Islet precursor cell (in vitro differentiated cells): ENCODE measurements at places on chromosomes 11 and 22.
A peak's percentile ranks its signal among the peaks of the same experiment; 100 is the strongest.

DNA sequence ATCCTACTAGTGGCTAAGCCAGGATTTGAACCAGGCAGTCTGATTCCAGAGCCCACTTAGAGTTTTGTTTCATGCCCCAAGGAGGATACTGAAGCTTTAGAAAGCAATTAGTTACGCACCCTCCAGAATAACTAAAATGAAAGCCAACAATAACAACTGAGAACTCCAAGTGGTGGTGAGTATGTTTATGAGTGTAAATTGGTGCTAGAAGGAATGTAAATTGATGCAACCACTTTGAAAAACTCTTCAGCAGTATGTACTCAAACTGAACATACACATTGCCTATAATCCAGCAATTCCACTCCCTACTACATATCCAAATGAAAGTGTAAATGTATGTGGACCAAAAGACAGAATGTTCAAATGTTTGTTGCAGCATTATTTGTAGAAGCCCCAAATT lies 6.7 kb upstream of the ARL14EP start:
- no peak for DNase-seq

DNA sequence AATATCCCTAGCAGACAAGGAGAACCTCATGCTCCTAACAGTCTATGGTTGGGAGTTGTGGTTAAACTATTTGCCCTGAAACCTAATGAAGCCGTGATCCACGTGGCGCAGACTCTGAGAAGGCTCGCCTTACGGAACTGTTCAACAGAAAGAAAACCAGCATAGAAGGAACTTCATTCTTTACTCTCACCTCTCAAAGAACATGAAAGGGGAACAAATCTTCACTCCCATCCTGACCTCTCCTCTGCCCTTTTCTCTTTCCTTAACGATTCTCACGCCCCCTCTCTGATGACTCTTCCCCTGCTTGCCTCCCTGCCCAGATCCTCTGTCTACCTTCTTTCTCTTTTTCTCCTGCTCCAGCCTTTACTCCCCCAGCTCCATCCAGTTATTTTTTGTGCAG lies 54.2 kb downstream of the IRAG1 start:
- DNase-seq = no peak

DNA sequence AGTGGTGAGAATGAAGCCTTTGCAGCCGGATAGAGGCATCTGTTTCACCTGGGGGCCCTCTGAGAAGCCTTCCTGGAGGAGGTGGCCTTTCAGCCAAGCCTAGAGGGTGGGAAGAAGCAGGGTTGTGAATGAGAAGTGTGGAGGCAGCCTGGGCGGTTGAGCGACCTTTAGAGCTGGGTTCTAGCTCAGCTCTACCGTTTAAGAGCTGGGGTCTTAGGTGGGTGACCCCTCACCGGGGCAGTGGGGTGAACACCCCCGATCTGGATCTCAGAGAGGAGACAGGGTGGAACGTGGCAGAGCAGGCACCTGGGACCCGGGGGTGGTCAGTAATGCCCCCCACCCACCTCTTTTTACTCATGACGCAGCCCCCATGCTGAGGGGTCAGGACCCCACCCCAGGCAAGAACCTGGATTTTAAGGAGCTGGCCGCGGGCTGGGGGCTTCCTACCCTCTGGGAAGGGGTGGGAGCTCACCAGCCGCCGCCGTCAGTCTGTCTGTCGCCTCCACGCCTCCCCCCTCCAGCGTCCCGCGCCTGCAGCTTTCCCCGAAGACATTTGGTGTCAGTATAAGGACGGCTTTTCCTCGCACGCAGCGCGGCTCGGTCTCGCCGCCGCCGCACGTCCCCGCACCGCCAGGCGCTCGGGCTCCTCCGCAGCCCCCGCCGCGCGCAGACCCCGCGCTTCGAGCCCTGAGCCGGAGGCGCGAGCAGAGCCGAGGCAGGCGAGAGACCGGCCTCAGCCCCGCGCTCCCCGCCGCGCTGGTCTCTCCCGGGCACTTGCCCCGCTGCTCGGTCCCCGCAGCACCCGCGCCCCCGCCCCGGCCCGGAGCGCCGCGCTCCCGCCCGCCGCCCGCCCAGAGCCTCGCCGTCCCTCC lies 13.3 kb upstream of the CACNA1I start:
- DNase-seq = no peak

GRCh38 chr11:102626676-102627075 lies 1.5 kb upstream of the MMP20 start:
- no peak for DNase-seq

DNA sequence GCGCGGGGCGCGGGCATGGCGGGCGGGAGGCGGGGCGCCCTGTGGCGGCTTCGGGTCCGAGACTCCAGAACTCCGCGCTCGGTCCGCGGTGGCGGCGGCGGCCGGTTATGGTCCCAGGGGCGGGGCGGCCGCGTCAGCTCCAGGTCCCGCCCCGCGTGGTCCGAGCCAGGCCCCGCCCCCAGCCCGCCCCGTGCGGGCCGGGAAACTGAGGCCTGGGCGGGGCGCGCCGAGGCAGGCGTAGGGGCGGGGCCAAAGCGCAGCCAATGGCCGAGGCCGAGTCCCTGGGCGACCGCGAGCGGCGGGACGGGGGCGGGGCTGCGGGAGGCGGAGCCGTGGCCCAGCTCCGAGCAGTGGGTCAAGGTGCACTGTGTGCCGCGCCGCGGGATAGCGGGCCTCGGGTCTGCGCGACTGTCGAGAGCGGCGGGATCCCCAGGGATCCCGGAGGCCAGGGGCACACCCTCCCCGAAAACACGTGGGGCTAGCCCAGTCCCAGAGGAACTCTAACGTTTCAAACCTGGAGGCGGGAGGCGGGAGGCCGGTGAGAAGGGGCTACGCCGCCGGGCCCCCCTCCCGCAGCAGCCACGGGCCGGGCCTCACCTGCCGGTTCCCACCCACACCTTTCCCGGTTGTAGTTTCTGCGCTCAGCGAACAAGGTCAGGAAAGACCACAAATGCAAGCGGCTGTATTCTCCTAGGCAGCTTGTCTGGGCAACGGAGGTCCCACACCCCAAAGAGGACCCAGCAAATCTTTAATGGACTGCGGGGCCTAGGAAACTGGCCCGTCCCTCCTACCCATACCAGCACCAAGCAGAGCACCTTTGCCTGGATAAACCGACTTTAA lies at the start of gene SLC25A1:
Gene SLC25A1, minus strand, starts transcription at position 80 of the 840 bp plus-strand sequence. Its CDS starts 63 bp downstream, at position 17.
- DNase-seq = peak; percentile 94

DNA sequence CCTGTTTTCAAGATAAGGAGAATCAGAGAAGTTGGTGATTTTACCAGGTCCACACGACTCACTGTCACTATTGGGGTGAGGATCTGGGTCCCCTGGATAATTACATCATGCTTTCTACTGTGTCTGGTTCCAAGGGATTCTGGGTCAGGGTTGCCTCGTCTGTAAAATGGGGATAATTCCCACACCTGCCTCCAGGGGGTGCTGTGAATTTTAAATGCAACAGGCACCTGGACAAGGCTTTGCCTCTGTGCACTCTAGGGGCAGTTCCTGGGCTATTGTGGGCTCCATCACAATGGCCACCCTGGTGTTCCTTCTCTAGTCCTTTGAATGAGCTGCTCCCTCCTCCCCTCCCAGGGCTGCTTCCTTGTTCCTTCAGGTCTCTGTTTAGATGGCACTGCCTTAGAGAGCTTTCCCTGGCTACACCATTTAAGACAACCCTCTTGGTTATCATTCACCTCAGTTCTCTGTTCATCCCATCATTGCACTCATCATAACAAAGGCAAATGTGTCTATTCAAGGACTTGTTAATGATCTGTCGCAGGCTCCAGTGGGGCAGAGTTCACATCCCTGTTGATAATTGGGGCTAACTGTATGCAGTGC lies 178.6 kb downstream of the MIAT start:
- DNase-seq = peak; percentile 77

DNA sequence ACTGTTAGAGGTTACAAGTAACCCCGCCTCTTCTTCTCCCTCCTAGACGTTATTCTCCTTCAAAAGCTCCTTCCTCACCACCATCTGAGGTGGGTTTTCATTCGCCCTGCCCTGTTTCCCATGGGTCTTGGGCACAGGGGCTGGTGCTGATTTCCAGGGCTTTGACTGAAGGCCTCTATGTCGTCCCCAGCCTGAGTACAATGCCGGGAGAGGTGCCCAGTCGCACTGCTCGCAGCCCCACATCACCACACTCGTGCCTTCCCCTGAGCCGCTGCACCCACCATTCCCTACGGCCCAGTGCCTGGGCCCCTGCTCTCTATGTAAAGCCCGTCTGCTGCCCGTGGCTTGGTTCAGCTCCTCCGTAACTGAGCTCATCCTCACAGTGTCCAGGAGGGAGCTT lies 169.8 kb downstream of the DSCAML1 start:
- no peak for DNase-seq

DNA sequence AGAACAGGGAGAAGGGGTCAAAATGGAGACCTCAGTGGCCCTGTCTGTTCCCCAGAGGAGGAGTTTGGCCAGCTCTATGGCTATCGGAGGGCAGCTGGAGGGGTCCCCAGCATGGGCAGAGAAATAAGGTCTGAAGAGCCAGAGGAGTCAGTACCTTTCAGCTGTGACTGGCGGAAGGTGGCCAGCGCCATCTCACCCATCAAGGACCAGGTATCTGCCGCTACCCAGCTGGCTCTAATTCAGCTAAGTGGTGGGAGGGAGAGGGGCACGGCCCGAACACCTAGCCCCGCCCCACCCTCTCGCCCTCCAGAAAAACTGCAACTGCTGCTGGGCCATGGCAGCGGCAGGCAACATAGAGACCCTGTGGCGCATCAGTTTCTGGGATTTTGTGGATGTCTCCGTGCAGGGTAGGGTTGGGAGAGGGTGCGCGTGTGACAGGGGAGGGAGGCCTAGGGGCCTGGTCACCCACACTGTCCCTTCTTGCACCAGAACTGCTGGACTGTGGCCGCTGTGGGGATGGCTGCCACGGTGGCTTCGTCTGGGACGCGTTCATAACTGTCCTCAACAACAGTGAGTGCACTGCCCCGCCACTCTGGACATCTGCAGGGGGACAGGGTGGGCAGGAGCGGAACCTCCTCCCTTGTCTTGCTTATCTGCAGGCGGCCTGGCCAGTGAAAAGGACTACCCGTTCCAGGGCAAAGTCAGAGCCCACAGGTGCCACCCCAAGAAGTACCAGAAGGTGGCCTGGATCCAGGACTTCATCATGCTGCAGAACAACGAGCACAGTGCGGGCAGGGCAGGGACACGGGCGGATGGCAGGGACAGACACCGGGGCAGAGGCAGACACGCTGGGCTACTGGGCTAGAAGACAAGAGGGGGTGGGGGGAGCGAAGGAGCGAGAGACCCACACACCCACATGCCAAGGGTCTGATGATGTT lies 2.8 kb downstream of the CTSW start:
- no peak for DNase-seq
